MM.1S (cell line): ENCODE measurements at places on chromosomes 4 and X.

DNA sequence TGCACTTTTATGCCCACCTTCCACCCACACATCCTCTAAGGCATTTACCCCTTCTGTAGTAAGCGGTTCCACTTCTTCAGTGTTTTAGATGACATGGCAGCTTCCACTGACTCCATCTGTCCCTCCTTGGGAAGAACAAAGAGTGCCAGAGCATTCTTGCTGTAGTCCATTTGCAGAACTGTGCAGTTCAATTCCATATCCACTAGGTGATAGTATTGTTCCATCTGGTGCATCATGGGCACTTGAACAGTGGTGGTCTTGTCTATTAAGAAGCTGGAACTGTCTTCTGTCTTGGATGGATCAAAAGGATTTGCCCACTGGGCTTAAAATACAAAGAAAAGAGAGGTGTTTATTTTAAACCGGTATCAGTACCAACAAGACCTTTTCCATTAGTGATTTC lies 3.5 kb downstream of the SERPINA7 start:
- no peak for DNase-seq

DNA sequence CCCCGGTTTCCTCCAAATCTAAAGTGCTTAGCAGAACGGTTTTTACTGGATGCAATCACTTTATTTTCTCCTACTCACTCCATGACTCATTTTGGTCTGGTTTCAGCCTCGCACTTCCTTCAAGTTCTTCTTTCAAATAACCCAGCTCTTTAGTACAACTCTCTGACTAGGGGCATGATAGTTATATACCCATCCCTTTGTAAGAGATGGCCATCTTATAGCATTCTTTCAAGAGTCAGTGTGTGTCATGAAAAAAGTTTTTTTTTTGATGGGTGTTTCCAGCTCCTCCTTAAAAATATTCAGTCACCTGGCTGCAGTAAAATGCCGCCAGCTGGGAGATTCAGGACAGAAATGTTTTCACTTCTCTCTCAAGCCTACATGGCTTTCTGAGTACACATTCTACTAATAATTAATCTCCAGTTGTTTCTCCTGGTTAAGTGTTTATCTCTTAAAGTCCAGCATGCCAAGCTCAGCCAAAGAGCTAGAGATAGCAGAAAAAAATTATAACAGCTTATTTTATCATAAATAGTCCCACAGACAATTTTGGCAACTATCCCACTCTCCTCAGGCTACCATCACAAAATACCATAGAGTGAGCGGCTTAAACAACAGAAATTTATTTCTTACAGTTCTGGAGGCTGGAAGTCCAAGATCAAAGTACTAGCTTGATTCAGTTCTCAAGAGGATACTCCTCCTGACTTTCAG lies 139.3 kb downstream of the GASK1B start:
- no peak for DNase-seq

- DNase-seq, result no peak
Observed at GRCh38 chr4:38717604-38718003, 53.6 kb downstream of the KLF3 start.

DNA sequence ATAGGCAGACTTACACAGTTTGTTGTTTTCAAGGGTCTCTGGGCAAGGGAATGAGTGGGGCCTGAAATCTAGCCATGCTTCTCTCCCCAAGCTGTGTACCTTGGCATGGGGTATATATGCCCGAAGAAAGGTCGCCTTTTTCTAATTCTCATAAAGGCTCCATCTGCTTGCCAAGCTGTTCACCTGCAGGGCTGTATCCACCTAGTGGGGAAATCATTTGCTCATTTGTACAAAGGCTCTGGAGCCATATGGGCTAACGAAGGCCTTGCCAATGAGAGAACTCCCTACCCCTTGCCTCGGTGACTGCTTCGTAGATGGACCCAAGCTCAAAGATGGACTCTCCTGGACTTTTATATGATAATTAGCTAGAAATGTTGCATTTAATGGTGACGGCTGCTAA lies 1097.0 kb downstream of the PDHA2 start:
- no peak for DNase-seq

DNA sequence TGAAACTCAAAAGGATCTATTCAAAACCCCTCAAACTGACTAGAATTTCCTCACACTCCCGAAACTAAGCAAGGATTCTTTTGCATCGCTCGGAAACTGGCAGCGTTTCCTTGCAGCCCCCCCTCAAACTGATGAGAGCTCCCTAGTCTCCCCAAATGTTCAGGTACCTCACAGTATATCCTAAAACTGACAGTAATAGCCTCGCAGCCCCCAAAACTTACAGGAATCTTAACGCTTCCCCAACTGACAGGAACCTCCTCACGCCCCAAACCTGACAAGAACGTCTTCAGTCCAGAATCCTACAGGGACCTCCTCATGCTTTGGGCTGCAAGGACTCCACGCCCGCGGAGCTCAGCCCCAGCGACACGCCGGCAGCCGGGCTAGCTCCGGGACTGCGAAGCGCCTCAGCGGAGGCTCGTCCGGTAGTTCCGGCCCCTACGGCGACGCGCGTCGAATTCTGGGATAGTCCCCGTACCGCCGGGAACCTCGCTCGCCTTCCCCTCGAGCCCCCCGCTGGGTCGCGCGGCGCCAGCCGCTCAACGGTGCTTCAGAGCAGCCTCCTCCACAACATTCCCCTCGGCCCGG lies 640 bp downstream of the PHF8 start:
- DNase-seq, result peak; percentile 41
